ENCODE measurements at places on chromosomes 12 and 14.

DNA sequence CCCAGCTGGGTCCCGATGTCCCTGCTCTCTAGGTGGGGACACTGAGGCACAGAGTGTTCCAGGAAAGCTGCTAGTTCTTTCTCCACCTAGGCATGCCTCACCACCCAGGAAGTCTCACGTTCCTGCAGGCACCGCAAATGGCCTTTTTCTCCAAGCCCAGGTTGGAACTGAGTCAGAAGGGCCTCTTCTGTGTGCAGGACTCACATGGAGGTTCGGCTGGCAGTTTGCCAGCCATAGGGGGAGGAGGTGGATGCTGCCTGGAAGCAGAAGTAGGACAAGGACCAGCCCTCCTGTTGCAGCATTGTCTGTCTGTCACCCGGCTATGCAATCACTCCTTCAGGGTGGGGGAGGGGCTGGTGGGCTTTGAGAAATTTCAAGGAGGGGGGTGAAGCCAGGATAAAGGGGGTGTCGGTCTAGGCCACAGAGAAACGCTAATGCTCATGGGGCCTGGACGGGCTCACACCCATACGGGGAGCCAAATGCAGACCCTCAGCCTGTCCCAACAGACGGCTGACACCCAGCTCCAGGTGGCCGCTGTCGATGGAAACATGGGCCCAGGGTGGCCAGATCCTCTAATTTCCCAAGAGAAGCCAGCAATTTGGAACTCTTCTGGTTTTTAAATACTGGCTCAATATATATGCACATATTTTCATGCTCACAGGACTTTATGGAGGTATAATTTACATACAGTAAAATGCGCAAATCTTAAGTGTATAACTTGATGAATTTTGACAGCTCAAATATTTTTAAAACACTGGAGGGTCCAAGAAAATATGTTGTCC is 120.5 kb downstream of the PHETA1 start:
- no peak for DNase-seq

- DNase-seq, result no peak
Measured at GRCh38 chr12:3357950-3358525, 133.0 kb upstream of the PRMT8 start.

- no peak for DNase-seq
Measured at GRCh38 chr12:88052686-88053085, 23.5 kb upstream of the C12orf50 start.

DNA sequence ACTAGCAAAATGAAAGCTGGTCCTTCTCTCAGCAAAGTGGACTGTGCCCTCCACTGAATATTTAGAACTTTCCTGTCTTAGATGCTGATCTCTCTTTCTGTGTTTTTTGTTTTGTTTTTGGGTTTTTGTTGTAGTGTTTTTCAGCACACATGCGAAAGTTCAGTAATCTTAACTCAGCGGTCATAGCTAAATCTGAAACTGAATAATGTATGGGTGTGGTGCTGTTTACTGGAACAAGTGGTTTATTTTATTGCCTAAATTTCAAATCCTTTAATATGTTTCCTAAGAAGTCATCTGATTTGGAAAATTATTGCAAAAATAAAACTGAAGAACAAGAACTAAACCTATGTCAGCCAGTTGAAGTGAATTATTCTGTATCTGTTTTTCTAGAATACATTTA is 116.0 kb upstream of the LRIG3 start:
- no peak for DNase-seq

DNA sequence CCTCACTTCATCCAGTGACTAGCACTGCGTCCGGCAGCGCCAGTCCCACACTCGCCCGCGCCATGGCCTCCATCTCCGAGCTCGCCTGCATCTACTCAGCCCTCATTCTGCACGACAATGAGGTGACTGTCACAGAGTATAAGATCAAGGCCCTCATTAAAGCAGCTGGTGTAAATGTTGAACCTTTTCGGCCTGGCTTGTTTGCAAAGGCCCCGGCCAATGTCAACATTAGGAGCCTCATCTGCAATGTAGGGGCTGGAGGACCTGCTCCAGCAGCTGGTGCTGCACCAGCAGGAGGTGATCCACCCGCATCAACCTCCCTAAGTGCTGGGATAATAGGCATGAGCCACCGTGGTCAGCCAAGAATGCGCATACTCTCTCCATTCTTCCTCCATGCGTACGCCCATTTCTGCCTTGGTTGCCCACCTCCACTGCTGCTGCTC is 59.9 kb downstream of the IRF2BPL start:
- DNase-seq, result no peak

DNA sequence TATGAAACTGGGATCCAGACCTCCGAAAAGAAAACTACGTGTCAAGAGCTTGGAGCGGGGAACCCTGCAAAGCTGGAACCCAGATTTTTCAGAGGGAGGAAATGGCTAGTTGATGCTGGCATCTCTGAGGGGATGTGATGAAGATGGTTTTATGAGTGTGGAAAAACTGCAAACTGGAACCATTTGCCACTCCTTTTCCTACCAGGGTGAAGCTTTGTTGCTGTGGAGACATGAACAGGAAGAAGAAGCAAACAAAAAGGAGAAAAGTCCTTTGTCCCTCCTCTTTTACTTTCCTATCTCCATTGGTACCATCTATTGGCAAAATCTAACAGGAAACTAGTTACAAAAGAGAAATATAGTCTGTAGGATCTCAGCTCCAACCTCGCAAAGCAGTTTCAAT is 39.2 kb downstream of the CDK17 start:
- DNase-seq, result no peak

DNA sequence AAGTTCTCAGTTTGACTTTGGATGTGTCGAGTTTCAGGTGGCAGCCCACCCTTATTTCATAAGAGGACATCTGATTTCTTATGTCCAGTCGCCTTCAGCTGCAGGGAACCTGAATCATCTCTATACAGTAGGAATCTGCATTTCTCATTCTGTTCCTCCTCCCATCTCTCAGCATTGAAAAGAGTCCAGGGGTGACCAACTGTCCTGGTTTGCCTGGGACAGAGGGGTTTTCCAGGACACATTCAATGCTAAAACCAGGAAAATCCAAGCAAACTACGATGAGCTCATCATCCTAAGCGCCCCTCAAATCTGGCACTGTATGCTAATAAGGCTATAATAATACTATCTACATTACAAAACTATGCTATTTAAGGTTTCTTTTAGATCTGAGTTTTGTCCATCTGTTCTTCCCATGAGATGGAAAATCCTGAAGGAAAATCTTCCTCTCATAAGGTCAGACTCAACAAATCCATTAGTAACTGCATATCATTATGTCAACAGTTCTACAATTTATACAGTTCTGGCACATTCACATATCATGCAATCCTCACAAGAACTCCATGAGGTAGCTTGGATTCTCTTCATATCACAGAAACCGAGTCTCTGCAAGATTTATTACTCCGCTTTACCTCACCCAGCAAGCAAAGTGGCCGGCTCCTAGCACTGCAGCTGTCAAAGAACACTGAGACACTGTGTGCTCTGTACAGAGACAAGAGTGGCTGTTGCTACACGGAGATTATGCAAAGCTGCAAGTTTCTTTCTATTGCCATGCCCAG is 15.6 kb upstream of the CALM1 start:
- no peak for DNase-seq

- DNase-seq, result no peak
Measured at GRCh38 chr14:80679273-80679672, 262.3 kb downstream of the CEP128 start.

- no peak for DNase-seq
Measured at GRCh38 chr12:32532951-32533350, 133.6 kb downstream of the FGD4 start.

DNA sequence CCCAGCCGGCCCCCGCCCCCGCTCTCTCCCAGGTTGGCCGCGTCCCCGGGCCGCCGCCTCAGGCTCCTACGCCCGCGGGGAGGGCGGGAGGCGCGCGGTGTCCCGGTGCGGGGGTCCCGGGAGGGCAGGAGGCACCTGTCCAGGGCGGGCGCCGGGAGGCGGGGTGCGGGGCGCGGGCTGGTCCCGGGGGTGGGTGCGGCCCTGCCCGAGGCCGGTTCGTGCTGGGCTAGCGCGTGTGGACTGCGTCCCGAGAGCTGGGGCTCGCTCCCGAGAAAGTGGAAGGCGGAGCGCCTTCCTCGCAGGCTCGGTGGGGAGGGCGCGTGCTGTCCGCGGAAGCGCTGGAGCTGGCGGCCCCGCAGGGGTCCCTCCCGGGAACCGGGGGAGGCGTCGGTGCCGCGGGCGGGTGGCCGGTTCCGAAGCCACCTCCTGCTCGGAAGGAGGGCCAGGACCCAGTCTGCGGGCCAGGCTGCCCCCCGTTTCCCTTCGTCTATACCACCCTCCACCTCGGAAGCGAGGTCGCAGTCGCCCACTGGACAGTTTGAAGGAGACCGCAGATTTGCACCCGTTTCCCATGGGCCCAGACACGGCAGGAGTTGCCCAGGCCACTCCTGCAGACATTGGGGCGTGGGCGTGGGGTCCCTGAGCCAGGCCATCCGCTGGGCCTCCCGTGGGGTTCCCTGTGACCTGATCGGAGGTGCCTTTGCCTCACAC is 636 bp downstream of the ZFYVE21 start:
- DNase-seq, result no peak

- DNase-seq, result no peak
Measured at GRCh38 chr14:79137045-79137430, 966.9 kb downstream of the NRXN3 start.

DNA sequence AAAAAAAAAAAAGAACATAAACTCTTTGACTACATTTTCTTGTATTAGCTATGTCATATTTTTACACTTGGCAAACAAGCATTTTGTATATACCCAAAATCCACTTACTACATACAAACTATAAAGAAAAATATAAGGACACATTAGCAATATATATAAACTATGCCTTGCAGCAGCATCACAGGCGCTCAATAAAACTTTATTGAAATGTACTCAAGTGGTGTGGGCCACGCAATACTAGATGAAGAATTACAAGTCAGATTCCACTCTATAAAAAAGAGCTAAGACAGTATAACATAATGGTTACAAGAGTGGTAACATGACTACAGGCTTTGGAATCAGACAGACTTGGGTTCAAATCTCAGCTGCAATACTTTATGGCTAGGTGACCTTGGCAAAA is 3.1 kb upstream of the AP4S1 start:
- no peak for DNase-seq

- DNase-seq, result no peak
Measured at GRCh38 chr12:120368789-120369602, at the start of gene MSI1. TSS of gene MSI1 (minus strand) at chr12:120369164. CDS start at chr12:120369091, 73 bp downstream.

- no peak for DNase-seq
Measured at GRCh38 chr12:68786929-68787328, 21.0 kb upstream of the MDM2 start.

DNA sequence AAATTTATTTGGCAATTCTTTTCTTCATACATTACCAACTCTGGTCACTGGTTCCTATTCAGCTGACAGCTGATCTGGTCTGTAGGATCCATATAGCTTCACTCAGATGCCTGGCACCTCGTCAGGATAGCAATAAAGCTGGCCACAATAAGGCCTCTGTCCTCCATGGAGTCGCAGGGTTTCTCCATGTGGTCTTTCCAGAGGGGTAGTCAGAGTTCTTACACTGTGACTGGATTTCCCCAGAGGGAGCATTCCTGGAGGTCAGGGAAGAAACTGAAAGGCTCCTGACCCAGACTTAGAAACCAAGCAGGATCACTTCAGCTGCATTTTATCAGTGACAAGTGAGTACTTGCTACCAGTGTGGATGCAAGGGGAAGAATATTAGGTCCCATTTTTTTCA is 34.9 kb upstream of the SIX1 start:
- DNase-seq, result no peak

- no peak for DNase-seq
Measured at GRCh38 chr12:32896432-32897280, at the start of gene PKP2. TSS of gene PKP2 (minus strand) at chr12:32896777. CDS start at chr12:32896731, 46 bp downstream.

GRCh38 chr12:19967431-19967830 is 400.9 kb upstream of the PDE3A start:
- no peak for DNase-seq

- no peak for DNase-seq
Measured at GRCh38 chr14:93274055-93274806, 58.6 kb downstream of the BTBD7 start.

- no peak for DNase-seq
Measured at GRCh38 chr14:20387576-20387975, 25.7 kb downstream of the TEP1 start.

- no peak for DNase-seq
Measured at GRCh38 chr12:125381373-125381772, 316.1 kb downstream of the AACS start.

DNA sequence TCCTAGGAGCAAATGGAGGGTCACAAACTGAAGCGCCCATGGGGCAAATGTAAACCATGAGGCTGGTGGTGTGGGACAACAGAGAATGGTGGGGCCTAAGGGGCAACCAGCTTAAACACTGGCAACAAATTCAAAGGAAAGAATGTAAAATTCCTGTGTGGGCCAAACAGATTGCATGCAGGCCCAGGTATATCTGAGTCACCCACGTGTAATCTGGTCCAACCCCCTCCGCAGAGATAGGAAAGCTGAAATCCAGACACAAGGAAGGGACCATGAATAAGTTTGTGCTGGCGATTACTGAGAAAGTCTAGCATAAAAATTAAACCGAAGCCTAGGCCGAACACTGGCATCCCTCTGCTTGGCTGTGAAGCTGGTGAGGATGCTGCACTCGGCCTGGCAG is 71.6 kb downstream of the ITPK1 start:
- DNase-seq, result no peak

GRCh38 chr12:59719701-59720100 is 123.9 kb downstream of the SLC16A7 start:
- DNase-seq, result no peak

DNA sequence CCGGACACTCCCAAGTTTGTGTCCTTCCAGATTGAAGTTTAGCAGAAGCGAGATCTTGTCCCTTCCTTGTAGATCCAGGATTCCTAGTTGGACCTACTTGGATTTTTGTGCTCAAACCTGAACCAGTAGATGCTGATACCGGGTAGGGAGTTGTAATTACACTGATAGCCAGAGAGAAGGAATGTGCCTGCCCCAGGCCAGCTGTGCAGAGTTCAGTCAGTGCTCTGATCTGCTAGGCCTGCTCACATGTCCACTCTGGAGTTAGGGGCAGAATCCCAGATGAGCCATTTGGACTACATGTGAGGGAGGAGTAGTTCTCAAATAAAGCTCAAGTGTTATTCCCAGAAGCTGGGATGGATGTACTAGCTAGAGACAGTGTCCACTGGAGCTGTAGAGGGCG is 65.7 kb downstream of the PRKCH start:
- DNase-seq, result no peak

DNA sequence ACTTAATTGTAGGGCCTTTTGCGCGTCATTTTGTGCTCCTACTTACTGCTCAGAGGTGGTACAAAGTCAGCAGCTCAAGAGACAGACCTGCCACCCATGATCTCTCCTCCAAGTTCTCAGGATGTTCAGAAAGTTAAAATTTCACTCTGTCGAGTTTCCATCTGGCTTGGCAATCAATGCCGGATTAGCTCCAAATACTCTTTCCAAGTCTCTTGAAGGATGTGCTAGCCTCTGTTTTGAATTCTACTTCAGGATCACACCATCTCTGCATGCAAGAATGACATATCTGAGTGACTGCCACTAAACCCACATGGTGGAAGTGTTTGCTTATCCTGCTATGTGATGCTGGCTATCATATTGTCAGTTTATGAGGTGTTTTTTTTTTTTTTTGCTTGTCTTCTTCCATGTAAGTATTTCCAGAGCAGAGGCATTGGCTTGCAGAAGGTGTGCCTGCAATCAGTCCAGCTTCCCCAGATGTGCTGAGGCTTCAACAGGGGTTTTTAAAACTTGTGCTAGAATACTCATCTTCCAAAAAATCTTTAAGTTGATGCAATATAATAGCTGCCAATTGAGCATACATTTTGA is 125.6 kb downstream of the RGS6 start:
- DNase-seq, result no peak

GRCh38 chr12:81187686-81188085 is 109.8 kb downstream of the ACSS3 start:
- no peak for DNase-seq

- DNase-seq, result no peak
Measured at GRCh38 chr14:38737686-38738407, 365.2 kb downstream of the SEC23A start.

GRCh38 chr14:100256339-100256895 is 17.5 kb downstream of the YY1 start:
- no peak for DNase-seq

Measured in stimulated activated CD4-positive, alpha-beta T cell treated with anti-CD3 and anti-CD28 coated beads, Interleukin-15, amount 100 ng/mL, for 1 hour (primary cell).